ENCODE measurements at places on chromosomes 3 and 15.

GRCh38 chr15:48373821-48374451 lies 42.7 kb downstream of the DUT start:
- no peak for DNase-seq

GRCh38 chr15:96460106-96460505 lies 129.6 kb downstream of the NR2F2 start:
- DNase-seq, result no peak

DNA sequence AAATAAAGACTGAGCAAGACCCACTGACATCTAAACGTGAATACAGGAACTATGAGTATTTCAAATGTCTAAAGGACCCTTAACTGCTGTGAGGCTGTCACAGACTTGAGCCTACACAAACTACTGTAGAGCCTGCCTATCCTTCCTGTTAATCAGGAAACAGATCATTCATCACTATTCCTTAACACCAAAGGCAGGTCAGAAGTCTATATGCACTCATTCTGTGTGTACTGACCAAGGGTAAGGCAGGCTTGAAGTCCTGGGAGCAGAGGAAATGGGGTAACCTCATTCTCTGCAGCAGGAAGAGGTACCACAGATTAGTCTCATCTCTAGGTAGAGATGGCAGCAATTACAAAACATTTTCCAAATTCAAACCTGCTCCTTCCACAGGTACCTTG lies 30.7 kb downstream of the NPTN start:
- no peak for DNase-seq

- no peak for DNase-seq
Observed at GRCh38 chr3:72844436-72844993, 3.7 kb downstream of the SHQ1 start.

Measured in suppressor macrophage treated with lipopolysaccharide for 4 hours (primary cell).